ENCODE measurements at places on chromosomes 2 and 18. TPM values are rescaled to one million over a fixed set of nuclear protein-coding genes. Genes with fewer than 3 reads are reported as not detected.

Gene DYNC2LI1
- total RNA-seq: 56.5 TPM

Gene C18orf32
- total RNA-seq: 42.6 TPM

Gene RND3
- 61.5 TPM for total RNA-seq

Gene EDAR
- not detected for total RNA-seq

Gene DPYSL5
- total RNA-seq: 1.8 TPM

Gene CD8B
- not detected for total RNA-seq

Gene TANC1
- 77.6 TPM for total RNA-seq

Gene RGPD4
- not detected for total RNA-seq

Gene GTF3C2
- 39.5 TPM for total RNA-seq

Gene ANAPC1
- total RNA-seq: 6.8 TPM

Gene SLC16A14
- total RNA-seq: 3.2 TPM

Gene POU3F3
- total RNA-seq: not detected

Gene XPO1
- total RNA-seq: 148 TPM

Gene RAB17
- total RNA-seq: 0.26 TPM

Gene RBFA
- 40.6 TPM for total RNA-seq

Gene ZNG1B
- 36.0 TPM for total RNA-seq

Gene SPIRE1
- 34.2 TPM for total RNA-seq

Gene IL1R1
- total RNA-seq: 43.8 TPM

Gene NETO1
- not detected for total RNA-seq

Gene SLC9A2
- total RNA-seq: under 0.01 TPM

Gene LONRF2
- total RNA-seq: 73.0 TPM

Gene STPG4
- 1.0 TPM for total RNA-seq

Gene DHRS9
- 0.26 TPM for total RNA-seq

Gene VWA3B
- total RNA-seq: not detected

Gene LINC00305
- total RNA-seq: not detected

Gene CHRND
- total RNA-seq: not detected

Gene NEU4
- total RNA-seq: not detected

Gene CFAP65
- 0.21 TPM for total RNA-seq

Gene TNFAIP6
- 1.5 TPM for total RNA-seq

Gene POTEI
- total RNA-seq: 0.35 TPM

Gene INHA
- not detected for total RNA-seq

Gene FIGN
- total RNA-seq: 5.6 TPM

Gene SULT6B1
- not detected for total RNA-seq

Gene CERS6
- total RNA-seq: 22.9 TPM

Gene MAP2
- total RNA-seq: 10.3 TPM

Gene PLCL1
- total RNA-seq: 17.7 TPM

Gene DUSP2
- total RNA-seq: 9.8 TPM

Gene FAM161A
- total RNA-seq: 0.88 TPM

Gene TCF23
- 32.5 TPM for total RNA-seq

Gene ABCG5
- total RNA-seq: not detected

Gene GLS
- total RNA-seq: 202 TPM

Gene IL36A
- not detected for total RNA-seq

Gene RUFY4
- total RNA-seq: 0.07 TPM

Gene CCDC141
- total RNA-seq: 4.6 TPM

Gene IGFBP2
- total RNA-seq: 59.5 TPM

Gene MOGAT1
- not detected for total RNA-seq

Gene PRKAG3
- total RNA-seq: not detected

Gene ALPP
- total RNA-seq: not detected

Gene ANKRD29
- total RNA-seq: 17.6 TPM

Gene GAL3ST2
- total RNA-seq: 0.29 TPM

Gene CROCC2
- total RNA-seq: 2.6 TPM

Gene ACVR1
- 30.3 TPM for total RNA-seq

Gene CRYGD
- total RNA-seq: not detected

Gene ERFE
- total RNA-seq: not detected
